Mucosa of descending colon (tissue), 3 donors: ENCODE measurements at places on chromosomes 4 and X. TPM values are rescaled to one million over a fixed set of nuclear protein-coding genes. Genes with fewer than 3 reads are reported as not detected.

Gene HELQ
- total RNA-seq, result 17.2 TPM

Gene ZFYVE28
- total RNA-seq, result 56.4 TPM

Gene ABLIM2
- total RNA-seq, result 15.8 TPM

Gene CLTRN
- total RNA-seq, result not detected

DNA sequence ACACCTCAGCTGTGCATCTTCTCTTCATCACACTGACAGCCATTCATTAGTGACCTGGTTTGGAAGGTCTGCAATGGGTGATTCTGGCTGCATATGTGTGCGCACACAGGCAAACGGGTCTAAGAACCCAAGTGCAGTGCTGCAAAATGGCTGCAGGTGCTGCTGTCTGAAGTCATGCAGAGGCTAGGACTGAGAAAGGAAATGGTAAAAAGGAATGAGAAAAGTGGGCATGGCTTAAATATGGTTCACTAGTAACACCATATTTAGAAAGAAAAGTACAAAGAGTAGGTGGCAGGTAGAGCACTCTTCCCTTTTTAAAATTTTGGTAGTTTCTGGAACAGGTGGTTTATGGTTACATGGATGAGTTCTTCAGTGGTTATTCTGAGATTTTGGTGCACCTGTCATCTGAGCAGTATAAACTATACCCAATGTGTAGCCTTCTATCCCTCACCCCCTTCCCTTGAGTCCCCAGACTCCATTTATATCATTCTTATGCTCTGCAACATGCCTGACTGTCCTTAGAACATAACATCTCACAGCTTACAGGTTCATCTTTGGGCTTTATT lies 78.4 kb downstream of the CCNG2 start:
- DNase-seq, result no peak

- DNase-seq, result no peak
Measured at GRCh38 chr4:113692809-113693411, 68.6 kb downstream of the CAMK2D start.
